Karpas-422 (cell line): ENCODE measurements at places on chromosomes 4 and X. TPM values are rescaled to one million over a fixed set of nuclear protein-coding genes. Genes with fewer than 3 reads are reported as not detected.

DNA sequence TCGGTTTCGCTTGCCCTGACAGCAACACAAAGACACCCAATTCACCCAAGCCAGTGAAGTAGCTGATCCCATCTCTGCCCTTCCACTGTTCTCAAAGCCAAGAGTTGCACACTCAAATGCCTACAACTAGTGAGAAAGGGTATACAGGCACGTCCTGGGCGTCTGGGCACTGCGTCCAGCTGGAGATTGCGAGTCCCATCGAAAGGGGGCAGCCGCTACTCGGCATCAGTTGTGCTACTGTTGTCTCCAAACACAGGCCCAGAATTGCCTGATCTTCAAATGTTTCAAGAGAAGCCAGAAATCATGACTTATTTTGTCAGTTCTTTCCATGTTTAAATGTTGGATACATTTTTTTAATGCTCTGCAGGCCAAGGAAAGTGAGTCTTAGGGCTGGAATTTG is 487.8 kb downstream of the BCOR start:
- H3K27ac ChIP-seq, result no peak overlapping the region
- no peaks in the 10 kb centered on the region for H3K4me1 ChIP-seq
- H3K36me3 ChIP-seq, result no peaks in the 10 kb centered on the region
- H3K4me3 ChIP-seq, result no peak overlapping the region
- no peak for DNase-seq

- no peak for DNase-seq
- peak overlapping the region; percentile 72 for H3K4me3 ChIP-seq
These were observed 1.1 kb upstream of the CUL4B start for GRCh38 chrX:120561634-120562568.

DNA sequence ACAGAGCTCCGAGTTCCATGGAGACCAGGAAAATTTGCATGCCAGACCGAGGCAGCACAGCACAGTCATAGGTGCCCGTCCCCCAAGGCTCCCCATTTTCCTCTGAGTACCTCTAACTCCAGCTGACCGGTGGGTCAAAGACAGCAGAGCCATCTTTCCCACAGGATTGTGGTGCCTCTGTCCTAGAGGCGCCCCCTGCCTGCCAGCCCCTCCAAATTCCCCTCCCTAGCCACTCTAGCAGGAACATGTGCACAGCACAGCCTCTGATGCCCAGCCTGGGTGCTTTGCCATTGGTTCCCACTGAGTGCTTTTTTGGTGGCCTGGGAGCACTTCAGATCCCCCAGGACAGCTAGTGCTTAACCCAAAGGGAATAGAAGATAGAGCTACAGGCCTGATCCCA is 368.5 kb upstream of the PABPC5 start:
- DNase-seq, result no peak
- H3K4me3 ChIP-seq, result no peak overlapping the region
- no peaks in the 10 kb centered on the region for H3K27me3 ChIP-seq

DNA sequence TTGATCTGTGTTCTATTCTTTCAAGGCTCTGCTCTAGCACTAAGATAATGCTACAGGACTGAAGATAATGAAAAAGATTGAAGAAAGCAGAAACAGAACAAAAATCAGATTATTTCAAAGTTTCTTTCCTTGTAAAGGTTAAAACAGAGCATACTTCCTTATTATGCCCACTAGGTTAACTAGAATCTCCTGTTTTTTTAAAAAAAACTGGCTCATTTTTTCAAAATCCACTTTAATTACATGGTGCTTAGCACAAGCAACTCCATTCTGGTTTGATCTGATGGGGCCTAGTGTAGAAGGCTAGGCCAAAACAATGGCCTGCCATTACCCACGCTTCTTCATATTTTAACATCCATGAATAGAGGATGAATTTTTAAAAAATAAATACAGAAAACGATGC is 1.2 kb upstream of the UBA6 start:
- peak overlapping the region; percentile 67 for H3K27ac ChIP-seq
- H3K4me3 ChIP-seq, result peak overlapping the region; percentile 98
- no peak for DNase-seq
- H3K36me3 ChIP-seq, result peaks cover 44% of the 10 kb centered on the region
- no peaks in the 10 kb centered on the region for H3K27me3 ChIP-seq
- peaks cover 43% of the 10 kb centered on the region for H3K4me1 ChIP-seq

GRCh38 chrX:40253771-40254170 is 156.0 kb upstream of the BCOR start:
- no peak for DNase-seq
- no peaks in the 10 kb centered on the region for H3K4me1 ChIP-seq
- no peaks in the 10 kb centered on the region for H3K27me3 ChIP-seq

- no peak overlapping the region for H3K27ac ChIP-seq
- DNase-seq, result no peak
These were observed 519.2 kb downstream of the RPA4 start for GRCh38 chrX:97402903-97403302.

DNA sequence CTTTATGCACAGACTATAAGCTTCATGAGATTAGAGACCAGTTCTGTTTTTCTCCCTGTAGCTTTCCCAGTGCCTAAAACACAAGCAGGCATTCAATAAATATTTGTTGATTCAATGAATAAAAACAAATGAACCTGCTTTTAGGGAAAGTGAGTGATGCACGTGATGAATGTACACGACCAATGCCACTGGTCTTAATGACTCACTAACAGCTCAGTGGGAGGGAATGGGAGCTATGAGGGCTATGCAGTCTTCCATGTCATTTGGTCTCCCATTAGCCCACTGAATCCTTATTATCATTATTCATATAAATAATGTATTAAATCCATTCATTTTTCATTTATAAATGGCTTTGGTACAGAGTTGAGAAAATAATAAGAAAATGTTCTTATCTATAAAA is 247.4 kb downstream of the FBXO8 start:
- H3K4me3 ChIP-seq, result no peak overlapping the region
- no peaks in the 10 kb centered on the region for H3K36me3 ChIP-seq
- DNase-seq, result no peak
- H3K27me3 ChIP-seq, result no peaks in the 10 kb centered on the region

GRCh38 chr4:56979421-56980072 is 851 bp downstream of the POLR2B start:
- H3K36me3 ChIP-seq, result peaks cover 26% of the 10 kb centered on the region
- H3K4me1 ChIP-seq, result peaks cover 36% of the 10 kb centered on the region
- no peaks in the 10 kb centered on the region for H3K27me3 ChIP-seq
- DNase-seq, result peak; percentile 76
- peak overlapping the region; percentile 90 for H3K27ac ChIP-seq

GRCh38 chr4:162350331-162350730 is 186.5 kb upstream of the FSTL5 start:
- H3K27me3 ChIP-seq, result no peaks in the 10 kb centered on the region
- no peak overlapping the region for H3K4me3 ChIP-seq
- no peaks in the 10 kb centered on the region for H3K4me1 ChIP-seq
- no peak overlapping the region for H3K27ac ChIP-seq

GRCh38 chrX:1273896-1274295 is 5.3 kb downstream of the CSF2RA start:
- DNase-seq, result no peak
- no peaks in the 10 kb centered on the region for H3K36me3 ChIP-seq
- no peak overlapping the region for H3K4me3 ChIP-seq
- no peaks in the 10 kb centered on the region for H3K4me1 ChIP-seq
- no peak overlapping the region for H3K27ac ChIP-seq

DNA sequence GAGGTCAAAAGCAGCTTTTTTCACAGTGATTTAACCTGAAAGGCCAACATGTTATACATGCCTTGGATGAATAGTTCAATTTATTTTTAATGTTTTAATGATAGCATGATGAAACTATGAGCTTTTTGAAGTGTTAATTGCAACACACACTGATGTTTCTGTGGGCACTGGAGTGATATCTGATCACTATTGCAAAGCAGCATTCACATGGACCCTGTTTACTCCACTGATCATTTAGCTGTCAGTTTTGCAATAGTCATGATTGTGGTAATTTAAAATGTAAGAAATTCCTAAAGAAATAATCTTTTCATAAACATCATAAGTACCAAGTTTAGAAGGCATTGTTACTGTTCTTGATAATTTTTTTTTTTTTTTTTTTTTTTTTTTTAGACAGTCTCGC is 74.1 kb downstream of the ARSJ start:
- no peak overlapping the region for H3K27ac ChIP-seq
- H3K4me1 ChIP-seq, result no peaks in the 10 kb centered on the region
- no peaks in the 10 kb centered on the region for H3K27me3 ChIP-seq
- DNase-seq, result no peak
- no peak overlapping the region for H3K4me3 ChIP-seq

- H3K4me1 ChIP-seq, result no peaks in the 10 kb centered on the region
- no peak overlapping the region for H3K27ac ChIP-seq
- no peaks in the 10 kb centered on the region for H3K27me3 ChIP-seq
These were observed 26.3 kb downstream of the MGARP start for GRCh38 chr4:139253713-139254112.

- no peak overlapping the region for H3K4me3 ChIP-seq
- no peaks in the 10 kb centered on the region for H3K36me3 ChIP-seq
- no peaks in the 10 kb centered on the region for H3K4me1 ChIP-seq
These were observed 96.0 kb downstream of the SMARCA1 start for GRCh38 chrX:129427267-129427666.

- DNase-seq, result no peak
- H3K4me1 ChIP-seq, result no peaks in the 10 kb centered on the region
- H3K27me3 ChIP-seq, result no peaks in the 10 kb centered on the region
- no peak overlapping the region for H3K27ac ChIP-seq
- no peak overlapping the region for H3K4me3 ChIP-seq
These were observed 153.5 kb downstream of the MGST2 start for GRCh38 chr4:139819082-139819481.

DNA sequence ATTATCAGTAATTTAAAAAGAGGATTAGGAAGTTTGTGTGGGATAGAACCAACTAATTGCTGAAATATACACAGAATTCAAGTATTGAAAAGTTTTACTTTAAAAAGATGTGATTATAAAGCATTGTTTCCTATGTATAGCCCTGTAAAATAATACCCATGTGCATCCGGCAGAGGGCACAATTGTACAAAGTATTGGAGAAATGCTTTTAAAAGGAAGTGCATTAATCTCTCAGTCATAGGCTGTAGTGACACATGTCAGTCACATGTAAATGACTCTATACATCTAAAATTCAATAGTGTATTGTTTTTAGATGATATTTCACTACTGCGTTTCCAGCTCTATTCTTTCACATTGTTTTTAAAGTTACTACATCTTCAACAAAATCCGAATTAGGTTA is 9.7 kb upstream of the GEMIN8 start:
- H3K4me1 ChIP-seq, result peaks cover 3% of the 10 kb centered on the region
- H3K27ac ChIP-seq, result no peak overlapping the region
- H3K27me3 ChIP-seq, result no peaks in the 10 kb centered on the region
- H3K36me3 ChIP-seq, result no peaks in the 10 kb centered on the region
- H3K4me3 ChIP-seq, result no peak overlapping the region
- DNase-seq, result peak; percentile 89

DNA sequence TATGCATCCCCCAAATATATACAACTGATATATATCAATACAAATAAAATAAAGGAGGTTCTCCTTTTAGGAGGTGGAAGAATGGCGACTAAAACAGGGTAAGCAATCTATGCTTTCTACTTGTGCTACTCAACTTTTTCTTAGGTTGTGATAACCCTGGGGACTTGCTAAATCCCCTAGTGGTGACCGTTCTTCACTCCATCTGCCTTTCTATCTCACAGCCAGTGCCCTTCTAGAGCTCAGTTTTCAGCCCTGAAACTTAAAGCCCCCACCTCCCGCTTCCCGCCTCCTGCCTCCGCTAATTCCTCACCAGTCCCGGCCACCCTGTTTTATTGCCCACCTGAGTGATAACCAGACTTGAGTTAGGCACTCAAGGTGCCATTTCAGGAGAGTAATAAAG is 15.5 kb upstream of the ESX1 start:
- no peaks in the 10 kb centered on the region for H3K4me1 ChIP-seq
- DNase-seq, result no peak
- no peaks in the 10 kb centered on the region for H3K27me3 ChIP-seq
- H3K27ac ChIP-seq, result no peak overlapping the region
- H3K36me3 ChIP-seq, result no peaks in the 10 kb centered on the region

DNA sequence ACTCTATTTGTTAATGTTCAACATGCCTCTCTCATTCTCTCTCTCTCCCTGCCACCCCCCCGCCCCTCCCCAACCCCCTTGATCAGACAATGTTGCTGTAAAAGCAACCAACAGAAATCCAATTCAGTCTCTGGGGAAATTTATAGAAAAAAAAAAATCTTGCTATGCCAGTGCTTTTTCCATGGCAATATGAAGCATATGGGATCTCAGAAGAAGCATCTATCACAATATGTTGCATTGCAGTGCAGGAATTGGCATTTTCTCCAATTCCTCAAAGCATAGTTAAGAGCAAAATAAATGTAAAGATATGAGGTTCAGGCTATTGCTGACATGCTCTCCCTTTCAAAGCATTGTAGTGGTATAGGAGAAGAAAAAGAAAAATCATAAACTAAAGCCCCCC is 90.9 kb upstream of the LDB2 start:
- no peaks in the 10 kb centered on the region for H3K36me3 ChIP-seq
- H3K4me3 ChIP-seq, result no peak overlapping the region
- no peaks in the 10 kb centered on the region for H3K27me3 ChIP-seq

DNA sequence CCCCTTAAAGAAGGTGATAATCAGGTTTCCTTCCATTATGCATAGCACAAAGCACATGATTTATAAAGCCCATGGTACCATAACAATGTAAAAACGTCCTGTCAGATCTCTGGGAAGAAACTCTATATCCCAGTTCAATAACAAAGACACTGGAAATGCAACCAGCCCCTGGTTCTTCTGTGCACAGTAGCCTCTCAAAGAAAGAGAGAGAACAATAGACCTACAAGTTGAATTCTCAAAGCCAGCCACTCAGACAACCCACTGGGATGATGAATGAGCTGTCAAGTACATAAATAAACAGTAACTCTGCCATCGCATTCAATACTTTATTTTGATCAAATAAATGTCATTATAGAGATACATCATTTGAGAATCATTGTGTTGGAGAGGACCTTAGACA is 400.1 kb upstream of the CPEB2 start:
- no peak overlapping the region for H3K27ac ChIP-seq
- no peak overlapping the region for H3K4me3 ChIP-seq
- no peaks in the 10 kb centered on the region for H3K36me3 ChIP-seq
- H3K4me1 ChIP-seq, result no peaks in the 10 kb centered on the region
- no peaks in the 10 kb centered on the region for H3K27me3 ChIP-seq

DNA sequence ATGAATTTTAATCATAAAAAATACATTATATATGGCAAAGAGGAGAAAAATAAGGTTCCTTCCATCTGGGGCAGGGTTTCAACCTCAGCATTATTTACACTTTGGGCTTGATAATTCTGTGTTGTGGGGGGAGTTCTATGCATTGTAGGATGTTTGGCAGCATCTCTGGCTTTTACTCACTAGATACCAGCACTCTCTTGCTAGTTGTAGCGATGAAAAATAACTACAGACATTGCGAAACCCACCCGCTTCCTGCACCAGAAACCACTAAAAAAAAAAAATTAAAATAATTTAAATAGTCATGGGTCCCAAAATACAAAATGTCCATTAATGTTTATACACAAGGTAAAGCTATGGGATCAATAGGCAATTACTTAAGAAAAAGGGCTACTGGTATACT is 52.7 kb downstream of the PPP3CA start:
- no peaks in the 10 kb centered on the region for H3K36me3 ChIP-seq
- H3K27me3 ChIP-seq, result no peaks in the 10 kb centered on the region
- no peak overlapping the region for H3K4me3 ChIP-seq
- H3K27ac ChIP-seq, result no peak overlapping the region
- no peak for DNase-seq
- no peaks in the 10 kb centered on the region for H3K4me1 ChIP-seq

DDIT4L gene
- total RNA-seq, result not detected in 2 replicates

IL21 gene
- not detected in 2 replicates for total RNA-seq

CT45A10 gene
- not detected in 2 replicates for total RNA-seq

STARD8 gene
- total RNA-seq, result 0.36 TPM in 1 of 2 replicates, not detected in the other

AADAT gene
- not detected in 2 replicates for total RNA-seq

MAGEC2 gene
- not detected in 2 replicates for total RNA-seq

S100G gene
- total RNA-seq, result not detected in 2 replicates

CXCL11 gene
- not detected in 2 replicates for total RNA-seq

GAGE12H gene
- not detected in 2 replicates for total RNA-seq

CTAG2 gene
- 15.5 TPM in 1 of 2 replicates, not detected in the other for total RNA-seq

C4orf51 gene
- not detected in 2 replicates for total RNA-seq
